ENCODE measurements at places on chromosomes 3 and 15.

DNA sequence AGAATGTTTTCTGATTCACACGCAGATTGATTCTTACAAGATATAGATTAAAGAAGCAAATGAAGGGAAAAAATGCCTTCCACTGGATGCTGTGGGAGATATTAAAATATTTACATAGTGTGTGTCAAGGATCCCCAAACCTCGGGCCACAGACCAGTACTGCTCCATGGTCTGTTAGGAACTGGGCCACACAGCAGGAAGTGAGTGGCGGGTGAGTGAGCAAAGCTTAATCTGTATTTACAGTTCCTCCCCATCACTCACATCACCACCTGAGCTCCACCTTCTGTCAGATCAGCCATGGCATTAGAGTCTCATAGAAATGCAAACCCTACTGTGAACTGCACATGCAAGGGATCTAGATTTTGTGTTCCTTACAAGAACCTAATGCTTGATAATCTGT is 552.6 kb upstream of the GOLIM4 start:
- DNase-seq, result no peak

- no peak for DNase-seq
These were observed 17.2 kb upstream of the DET1 start for GRCh38 chr15:88563638-88564037.

DNA sequence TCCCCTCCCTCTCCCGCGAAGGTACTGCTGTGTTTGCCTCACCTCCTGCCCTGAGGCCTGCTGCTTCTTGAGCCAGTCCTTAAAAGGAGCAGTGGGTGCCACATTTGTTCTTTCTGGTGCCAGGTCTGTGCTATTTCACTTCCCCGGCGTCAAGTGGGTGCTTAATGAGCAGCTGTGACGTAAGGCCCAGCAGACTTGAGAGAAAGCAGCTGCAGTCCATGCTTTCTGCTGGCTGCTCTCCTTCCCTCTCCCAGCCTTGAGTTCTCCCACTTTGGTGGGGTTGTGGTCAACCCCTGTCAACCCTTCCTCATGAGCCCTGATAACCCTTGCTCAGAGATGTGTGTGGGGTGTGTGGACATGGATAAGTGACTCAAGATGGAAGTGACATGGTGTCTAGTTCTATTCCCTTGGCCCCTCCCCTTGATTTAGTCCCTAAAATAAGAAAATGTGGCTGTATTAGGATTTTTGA is 6.9 kb downstream of the INAFM2 start:
- DNase-seq, result no peak

GRCh38 chr3:147881933-147882332 is 472.8 kb downstream of the ZIC1 start:
- DNase-seq, result no peak

GRCh38 chr15:42804739-42805138 is 67.8 kb upstream of the CDAN1 start:
- DNase-seq, result no peak

DNA sequence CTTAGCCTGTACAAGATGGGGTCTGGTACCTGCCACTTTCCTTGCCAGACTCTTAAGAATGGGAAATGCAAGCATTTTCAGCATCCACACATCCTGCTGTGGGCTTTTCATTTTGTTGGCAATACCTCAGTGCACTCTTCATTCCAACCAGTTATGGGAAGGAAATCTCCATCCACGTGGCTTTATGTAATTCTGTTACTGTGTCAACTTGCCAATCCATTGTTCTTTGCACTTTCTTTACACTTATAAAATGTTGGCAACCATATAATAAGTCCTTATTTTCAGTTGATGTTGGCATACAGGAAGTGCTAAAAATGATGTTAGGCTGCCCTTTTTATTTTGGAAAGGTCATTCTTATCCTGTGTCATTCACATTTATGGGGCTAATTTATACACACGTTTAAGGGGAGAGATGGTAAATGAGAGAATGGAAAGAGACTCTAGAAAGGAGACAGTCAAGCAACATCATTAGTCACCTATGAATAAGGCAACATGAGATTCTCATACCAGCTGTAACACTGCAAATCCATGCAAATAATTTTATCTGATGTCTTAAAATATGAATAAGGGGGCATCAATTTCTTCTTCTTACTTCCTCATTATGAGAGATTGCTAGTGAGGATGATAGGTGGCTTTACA is 238.7 kb downstream of the CHST2 start:
- no peak for DNase-seq

DNA sequence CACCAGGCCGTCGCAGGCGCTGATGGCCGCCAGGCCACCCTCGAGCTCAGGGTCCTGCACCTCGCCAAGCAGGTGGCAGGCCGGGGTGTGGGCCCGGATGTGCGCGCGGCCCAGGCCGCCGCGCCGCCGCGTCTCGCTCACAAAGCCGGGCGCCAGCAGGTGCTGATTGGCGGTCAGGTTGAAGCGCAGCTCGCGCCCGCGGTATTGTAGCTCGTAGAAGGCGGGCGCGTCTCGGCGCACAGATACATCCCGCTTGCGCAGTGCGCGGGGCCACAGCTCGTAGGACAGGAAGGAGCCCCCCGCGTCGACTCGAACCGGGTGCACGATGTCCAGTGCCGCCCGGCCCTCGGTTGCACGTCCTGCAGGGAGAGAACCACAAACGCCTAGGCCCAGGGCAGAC is 11.1 kb downstream of the ADAMTS7 start:
- DNase-seq, result no peak

DNA sequence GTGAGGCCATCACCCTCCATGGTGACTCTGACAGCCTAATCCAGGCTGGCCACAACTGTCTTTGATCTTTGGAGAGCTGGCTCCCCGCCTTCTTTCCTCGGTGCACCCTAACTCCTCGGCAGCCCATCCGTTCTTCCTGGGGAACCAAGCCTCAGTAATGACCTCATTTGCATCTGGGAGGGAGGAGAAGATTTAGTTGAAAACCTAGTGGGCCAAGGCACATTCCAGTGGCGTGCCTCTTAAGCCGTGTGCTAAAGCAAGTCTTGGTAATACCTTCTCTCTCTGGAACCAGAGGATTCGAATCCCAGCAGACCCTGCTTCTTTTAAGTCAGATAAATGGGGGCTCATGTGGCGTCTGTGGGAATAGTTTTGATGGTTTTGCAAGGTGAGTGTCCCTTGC is 233.1 kb downstream of the EBLN2 start:
- DNase-seq, result no peak

DNA sequence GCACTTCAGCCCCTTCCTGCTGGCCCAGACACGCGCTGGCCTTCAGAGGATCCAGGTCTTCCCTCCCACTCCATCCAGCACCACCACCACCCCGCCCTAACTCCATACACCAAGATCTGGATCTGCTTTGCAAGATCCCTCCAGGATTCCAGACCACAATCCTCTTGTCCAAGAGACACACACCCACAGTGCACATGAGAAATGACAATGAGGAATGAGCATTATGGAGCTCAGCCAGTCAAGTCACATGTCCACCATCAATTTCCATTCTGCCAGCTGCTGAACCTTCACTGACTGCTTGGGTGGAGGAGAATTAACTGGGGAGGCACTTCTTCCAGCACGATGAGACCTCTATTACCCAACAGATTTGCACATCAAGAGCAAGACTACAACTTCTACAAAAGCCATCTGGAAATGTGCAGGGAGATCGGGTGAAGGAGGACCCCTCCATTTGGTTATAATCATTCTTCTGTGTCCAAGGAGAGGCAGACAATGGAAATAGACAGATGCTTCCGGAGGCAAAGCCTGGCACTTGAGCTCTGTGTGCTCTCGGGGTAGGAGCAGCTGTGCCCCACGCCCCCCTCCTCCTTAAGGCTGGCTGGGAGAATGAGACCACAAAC is 12.3 kb upstream of the SPATA12 start:
- no peak for DNase-seq

DNA sequence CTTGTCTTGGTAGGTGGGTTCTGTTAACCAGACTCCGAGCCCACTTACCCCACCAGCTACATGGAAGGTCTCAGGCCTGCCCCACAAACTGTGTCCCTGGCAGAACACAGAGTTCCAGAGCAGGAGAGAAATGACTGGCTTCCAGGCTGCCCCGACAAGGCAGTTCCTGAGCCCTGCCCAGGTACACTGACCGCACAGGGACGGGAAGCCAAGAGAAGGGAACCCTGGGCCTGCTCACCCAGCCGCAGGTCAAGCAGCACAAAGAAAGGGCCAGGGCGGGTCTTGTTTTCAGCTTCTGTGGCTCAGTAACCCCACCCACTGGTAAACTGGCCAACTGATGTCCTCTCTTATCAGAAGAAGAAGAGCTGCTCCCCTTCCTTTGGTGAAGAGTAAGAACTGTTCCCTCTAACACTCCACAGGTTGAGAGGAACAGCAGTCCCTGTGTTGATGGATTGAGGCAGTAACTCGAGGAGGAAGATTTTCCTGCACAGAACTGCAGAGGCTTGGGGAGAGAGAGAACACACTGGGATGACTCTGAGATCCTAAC is 68.4 kb downstream of the CRTC3 start:
- no peak for DNase-seq

DNA sequence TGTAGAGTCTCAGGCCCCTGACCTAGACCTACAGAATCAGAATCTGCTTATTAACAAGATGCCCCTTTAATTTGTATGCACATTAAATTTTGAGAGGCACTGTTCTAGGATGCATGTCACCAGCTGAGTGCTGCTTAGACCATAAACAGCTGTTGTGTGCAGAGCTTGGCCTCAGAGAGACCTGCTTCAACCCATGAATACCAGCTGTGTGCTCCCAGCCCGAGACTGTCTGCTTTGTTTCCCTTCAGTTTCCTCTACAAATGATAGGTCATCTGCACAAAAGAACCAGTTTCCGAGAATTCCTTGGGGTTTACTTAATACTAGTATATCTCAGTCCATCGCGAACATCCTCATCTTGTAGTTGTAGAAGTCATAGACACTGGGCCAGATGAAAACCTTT is 158.5 kb upstream of the PFN2 start:
- DNase-seq, result no peak

GRCh38 chr3:47592066-47592795 is 13.6 kb upstream of the CSPG5 start:
- no peak for DNase-seq
